ENCODE measurements at places on chromosomes 3 and 15.

- ATAC-seq, result no peak
Observed at GRCh38 chr3:40043444-40043755, 234.0 kb downstream of the MYRIP start.

GRCh38 chr15:68106656-68107055, 52.5 kb downstream of the PIAS1 start:
- ATAC-seq, result no peak

- ATAC-seq, result no peak
Observed at GRCh38 chr3:47688488-47688887, 93.2 kb downstream of the SMARCC1 start.

GRCh38 chr3:15272426-15273196, 59.8 kb downstream of the SH3BP5 start:
- ATAC-seq, result no peak

GRCh38 chr15:74155766-74156417, 17.6 kb upstream of the ISLR start:
- no peak for ATAC-seq

GRCh38 chr3:185995352-185995751, 57.5 kb upstream of the TRA2B start:
- no peak for ATAC-seq

GRCh38 chr3:11907667-11908660, 61.3 kb upstream of the TAMM41 start:
- no peak for ATAC-seq

- no peak for ATAC-seq
Observed at GRCh38 chr3:10697918-10698317, 118.1 kb upstream of the SLC6A11 start.

DNA sequence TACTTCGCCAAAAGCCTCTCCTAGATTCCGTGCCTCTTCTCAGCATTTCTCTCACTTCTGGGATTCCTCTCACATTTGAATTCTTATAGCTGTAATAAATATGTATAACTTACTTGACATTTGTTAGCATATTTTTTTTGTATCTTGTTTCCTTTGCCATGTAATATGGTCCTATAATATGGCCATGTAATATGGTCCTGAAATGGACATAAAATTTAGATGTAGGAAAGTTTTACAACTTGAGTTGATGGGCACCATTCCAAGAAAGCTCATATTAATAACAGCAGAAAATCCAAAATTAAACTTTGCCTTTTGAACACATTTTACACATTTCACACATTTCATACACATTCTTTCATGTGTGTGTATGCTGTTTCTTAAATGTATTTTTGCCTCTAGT, 480.6 kb downstream of the RBMS3 start:
- ATAC-seq, result no peak

GRCh38 chr3:192409201-192409837, 318.0 kb downstream of the FGF12 start:
- ATAC-seq, result peak; percentile 58

- ATAC-seq, result no peak
Observed at GRCh38 chr3:9099702-9100512, 136.6 kb upstream of the RAD18 start.

DNA sequence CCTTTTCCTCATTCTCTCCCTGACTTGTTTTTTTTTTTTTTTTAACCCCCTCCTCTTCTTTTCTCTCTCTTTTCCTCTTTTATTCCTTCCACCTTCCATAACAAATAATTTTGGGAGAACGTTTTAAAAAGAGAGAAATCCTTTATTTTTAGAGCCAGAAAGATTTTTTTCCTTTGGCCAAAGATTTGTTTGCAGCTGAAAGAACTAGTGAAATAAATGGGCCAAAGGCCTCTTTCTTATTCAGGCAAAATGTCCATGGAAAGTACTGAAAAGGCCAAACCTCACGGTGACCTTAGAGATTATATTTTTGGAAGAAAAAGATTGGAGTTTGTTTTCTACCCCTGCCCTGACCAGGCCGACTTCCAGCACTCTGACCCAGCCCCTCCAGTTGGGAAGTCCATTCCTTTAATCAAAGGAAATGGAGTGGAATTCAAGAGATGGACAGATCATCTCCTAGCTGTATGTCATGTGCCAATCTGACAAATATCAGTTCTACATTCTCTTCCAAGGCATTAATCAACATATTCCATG, 214.3 kb upstream of the ADAMTS9 start:
- ATAC-seq, result no peak

GRCh38 chr3:156729460-156730179, 55.2 kb downstream of the TIPARP start:
- no peak for ATAC-seq

Data from stimulated activated memory B cell treated with anti-CD40 and anti-IgM and Interleukin-4, amounts not matched to agents 10 μg/mL and 1 μg/mL and 100 μg/mL, for 72 hours (primary cell).